ENCODE measurements at places on chromosomes 12 and 14.
A peak's percentile ranks its signal among the peaks of the same experiment; 100 is the strongest.

GRCh38 chr14:34794217-34794616, 79.8 kb upstream of the CFL2 start:
- H3K27me3 ChIP-seq: no peaks in the 10 kb centered on the region
- peak overlapping the region; percentile 31 for H3K27ac ChIP-seq
- no peaks in the 10 kb centered on the region for H3K4me1 ChIP-seq
- H3K36me3 ChIP-seq: peaks cover 56% of the 10 kb centered on the region

DNA sequence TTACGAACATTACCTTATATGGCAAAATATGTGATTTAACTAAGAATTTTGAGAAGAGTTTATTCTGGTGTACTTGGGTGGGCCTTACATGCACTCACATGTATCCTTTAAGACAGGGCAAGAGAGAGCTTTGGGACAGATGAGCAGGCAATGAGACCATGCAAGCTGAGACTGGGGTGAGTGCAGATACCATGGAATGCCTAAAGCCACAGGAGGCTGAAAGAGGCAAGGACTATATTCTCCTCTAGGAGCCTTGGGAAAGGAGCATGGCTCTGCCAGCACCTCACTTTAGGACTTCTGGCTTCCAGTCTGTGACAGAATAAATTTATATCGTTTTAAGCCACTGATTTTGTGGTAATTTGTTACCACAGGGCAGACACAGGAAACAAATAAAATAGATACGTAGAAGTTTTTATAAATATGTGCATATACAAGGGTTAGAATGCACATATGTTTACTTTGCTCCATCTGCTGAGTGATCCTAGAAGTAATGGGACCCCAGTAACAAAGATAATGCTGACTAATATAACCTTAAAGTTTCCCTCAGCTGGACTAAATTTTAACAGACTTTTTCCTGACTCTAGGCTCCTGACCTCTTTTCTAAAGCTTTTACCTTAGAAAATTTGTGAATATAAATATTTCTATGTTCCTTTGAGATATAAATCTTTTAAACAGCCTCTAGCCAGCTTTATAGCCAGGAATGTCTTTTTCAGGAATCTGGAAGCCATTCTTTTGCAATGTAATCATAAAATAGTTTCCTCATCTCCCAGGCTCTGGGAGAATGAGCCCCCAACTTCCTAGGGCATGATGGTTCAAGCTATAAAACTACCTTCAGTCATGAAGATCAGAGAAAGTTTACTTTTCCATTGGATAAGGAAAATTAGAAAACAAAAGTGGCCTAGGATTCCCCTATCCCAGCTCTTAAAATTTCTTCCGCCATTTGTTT, 216.8 kb downstream of the PPFIA2 start:
- no peaks in the 10 kb centered on the region for H3K4me1 ChIP-seq
- H3K27ac ChIP-seq: no peak overlapping the region
- H3K27me3 ChIP-seq: no peaks in the 10 kb centered on the region
- no peak for DNase-seq
- no peak overlapping the region for H3K4me3 ChIP-seq

DNA sequence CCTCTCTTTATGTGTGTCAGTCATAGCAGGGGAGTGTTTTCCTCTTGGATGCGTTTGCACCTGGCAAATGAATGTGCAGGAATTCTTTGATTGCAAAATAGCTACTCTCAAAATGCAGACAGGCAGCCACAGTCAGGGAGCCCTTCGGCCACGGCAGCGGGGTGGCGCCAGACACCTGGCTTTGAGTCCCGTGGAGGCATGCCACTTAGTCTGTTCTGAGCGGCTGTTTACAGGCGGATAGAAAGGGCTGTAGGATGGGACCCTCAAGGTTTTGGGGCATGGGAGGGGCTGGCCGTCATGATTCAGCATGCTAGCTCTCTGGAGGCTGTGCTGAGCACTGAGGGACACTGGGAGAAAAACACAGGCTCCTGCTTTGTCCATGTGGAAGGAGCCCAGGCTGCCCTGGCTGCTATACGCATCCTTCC, 117.1 kb downstream of the SLC25A47 start:
- H3K4me3 ChIP-seq: no peak overlapping the region
- H3K27ac ChIP-seq: no peak overlapping the region
- peak; percentile 43 for DNase-seq
- H3K4me1 ChIP-seq: peaks cover 35% of the 10 kb centered on the region
- no peaks in the 10 kb centered on the region for H3K36me3 ChIP-seq

DNA sequence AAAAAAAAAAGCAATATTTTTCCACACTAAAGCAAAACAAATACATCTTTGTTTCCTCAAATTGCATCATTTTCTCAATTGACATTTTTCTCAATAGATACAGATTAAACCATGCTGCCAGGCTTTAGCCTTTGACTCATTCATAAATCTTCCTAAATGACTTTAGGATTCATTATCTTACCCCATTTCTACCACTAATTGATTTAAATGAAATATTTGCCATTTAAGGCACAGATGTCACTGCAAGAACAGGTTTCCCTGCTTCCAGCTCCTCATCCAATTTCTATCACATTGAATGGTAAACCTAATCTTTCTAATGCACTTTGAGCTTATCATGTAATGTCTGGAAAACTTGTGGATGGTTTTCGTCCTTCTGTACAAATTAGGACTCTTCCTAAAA, 298.7 kb downstream of the RPL10L start:
- no peaks in the 10 kb centered on the region for H3K4me1 ChIP-seq
- DNase-seq: no peak
- H3K27me3 ChIP-seq: no peaks in the 10 kb centered on the region

All from activated naive CD8-positive, alpha-beta T cell treated with anti-CD3 and anti-CD28 coated beads, Interleukin-2, amount 50 U/mL, for 24 hours (primary cell).